Bone marrow (tissue), 2 donors: ENCODE measurements at places on chromosomes 7 and 10.

GRCh38 chr10:2121929-2122328 is 384.6 kb upstream of the ADARB2 start:
- no peak for DNase-seq

DNA sequence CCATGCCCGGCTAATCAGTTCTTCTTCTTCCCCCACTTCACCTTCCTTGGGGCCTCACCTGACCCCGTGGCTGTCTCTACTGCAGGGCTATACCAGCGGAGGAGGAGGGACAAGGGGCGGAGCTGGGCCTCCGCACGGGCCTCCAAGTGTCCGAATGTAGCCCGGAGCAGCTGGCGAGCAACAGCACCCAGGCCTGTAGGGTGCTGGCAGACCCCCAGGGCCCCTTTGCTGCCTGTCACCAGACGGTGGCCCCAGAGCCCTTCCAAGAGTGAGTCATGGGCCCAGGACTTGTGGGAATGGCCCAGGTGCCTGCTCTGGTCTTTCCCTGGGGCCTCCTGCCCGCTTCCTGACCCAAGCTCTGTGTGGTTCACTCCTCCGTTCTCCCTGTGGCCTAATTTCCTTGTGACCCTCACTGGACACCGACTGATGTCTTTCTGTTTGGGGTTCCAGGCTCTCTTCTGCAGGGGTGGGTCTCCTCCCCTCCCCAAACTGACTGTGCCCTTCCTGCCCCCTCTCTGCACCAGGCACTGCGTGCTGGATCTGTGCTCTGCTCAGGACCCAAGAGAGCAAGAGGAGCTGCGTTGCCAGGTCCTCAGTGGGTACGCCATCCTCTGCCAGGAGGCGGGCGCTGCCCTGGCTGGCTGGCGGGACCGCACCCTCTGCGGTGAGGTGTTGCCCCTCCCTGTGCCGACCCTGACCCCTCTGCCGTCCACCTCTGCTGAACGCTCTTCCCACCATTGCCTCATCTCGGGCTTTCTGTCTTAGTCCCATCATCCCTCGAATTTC is 35.2 kb downstream of the EPHB4 start:
- DNase-seq = no peak

- DNase-seq = no peak
These were observed 53.4 kb downstream of the DPYSL4 start for GRCh38 chr10:132240156-132240555.

GRCh38 chr7:38909870-38910269 is 879 bp upstream of the VPS41 start:
- DNase-seq = no peak

DNA sequence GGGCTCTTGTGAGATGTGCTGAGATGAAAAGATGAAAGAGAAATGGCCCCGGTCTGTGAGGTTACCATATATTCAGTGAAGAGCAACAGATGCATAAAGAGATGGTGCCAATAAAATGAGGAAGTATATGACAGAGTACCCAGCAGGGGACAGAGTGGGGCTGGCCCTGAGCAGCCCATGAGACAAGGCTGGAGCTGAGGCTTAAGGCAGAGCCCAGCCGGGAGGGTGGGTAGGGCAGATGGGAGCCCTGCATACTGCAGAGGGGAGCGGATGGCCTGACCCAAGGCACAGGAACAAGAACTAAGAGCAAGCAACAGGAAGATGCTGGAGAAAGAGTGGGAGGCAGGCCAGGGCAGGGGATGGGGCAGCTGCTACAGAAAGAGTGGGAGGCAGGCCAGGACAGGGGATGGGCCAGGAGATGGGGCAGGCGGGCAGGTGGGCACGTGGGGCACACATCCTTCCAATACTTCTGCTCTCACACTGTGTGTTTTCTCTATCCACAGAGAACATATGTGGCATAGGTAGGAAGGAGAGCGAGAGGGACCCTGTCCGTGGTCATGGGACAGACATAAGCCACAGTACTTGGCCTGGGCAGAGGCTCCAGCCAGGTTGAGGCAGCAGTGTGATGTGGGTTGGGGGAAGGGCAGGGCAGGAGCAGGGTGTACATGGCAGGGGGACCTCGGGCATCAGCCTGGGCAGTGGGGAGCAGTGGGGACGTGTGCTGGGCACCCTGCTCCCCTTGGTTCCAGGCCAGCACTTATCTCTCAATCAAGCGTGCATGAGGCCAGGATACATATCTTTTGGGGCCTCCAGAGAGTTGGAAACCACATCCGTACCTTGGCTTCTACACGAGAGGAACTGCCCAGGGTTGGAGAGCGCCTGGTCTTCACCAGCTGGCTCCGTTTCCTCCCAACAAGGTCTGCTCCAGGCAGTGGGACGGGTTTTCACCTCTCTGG is 91.6 kb upstream of the IKZF1 start:
- no peak for DNase-seq

DNA sequence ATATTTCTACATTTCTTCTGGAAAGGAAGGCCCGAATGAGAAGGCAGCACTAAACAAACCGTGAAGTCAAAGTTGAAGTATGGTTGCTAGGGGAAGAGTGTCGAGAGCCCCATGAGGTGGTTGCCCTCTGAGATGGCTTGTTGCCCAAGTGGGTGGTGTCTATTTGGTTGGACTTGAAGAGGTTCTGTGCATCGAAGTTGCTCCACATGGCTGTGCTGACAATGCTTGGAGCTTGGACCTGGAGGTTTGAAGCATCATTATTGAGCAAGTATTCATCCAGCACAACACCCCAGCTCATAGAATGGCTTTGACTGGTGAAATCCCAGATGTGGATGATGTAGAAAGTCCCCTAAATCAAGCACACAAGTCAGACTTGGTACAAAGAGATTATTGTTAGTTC is 165.2 kb upstream of the CDCA7L start:
- no peak for DNase-seq

- DNase-seq = no peak
These were observed 80.6 kb downstream of the ORC5 start for GRCh38 chr7:104127204-104127603.

GRCh38 chr7:14688208-14688607 is 214.3 kb downstream of the DGKB start:
- no peak for DNase-seq

DNA sequence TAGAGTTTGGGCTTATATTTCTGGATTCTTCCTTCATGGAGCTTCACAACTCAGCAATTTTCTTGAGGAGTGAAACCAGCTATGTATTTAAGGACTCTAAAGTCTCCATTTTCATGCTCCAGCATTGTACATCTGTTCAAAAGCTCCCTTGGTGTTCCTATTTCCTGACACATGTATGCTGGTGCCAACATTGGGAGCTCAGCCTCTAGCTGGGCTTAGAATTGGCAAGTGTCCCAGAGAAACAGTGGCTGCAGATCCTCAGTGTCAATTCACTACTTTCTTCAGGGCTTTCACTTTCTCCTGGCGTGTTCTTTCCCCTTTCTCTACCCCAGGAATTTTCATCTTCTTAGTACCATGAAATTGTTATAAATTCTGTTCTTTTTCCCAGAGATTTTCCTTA is 103.1 kb downstream of the ZNF467 start:
- no peak for DNase-seq

DNA sequence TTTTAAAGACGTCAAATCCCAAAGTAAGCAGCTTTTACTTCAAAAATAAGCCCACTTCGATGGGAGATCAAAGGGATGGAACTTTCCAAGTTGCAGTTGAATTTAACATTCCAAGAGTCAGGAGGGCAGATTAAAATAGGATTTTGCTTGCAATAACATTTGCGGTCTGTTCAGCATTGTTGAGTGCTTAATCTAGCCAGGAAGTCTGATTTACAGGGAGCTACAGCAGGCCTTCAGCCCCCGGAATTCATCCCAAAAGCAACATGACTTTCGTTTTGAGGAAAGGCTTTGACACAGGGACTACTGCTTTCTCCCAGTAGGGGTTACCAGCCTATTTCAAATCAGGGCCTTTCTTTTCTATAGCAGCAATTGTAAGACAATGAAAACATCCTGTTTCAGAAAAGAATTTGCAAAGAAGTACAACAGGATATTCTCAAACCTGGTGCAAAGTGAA is 279.6 kb upstream of the PITRM1 start:
- DNase-seq = no peak

DNA sequence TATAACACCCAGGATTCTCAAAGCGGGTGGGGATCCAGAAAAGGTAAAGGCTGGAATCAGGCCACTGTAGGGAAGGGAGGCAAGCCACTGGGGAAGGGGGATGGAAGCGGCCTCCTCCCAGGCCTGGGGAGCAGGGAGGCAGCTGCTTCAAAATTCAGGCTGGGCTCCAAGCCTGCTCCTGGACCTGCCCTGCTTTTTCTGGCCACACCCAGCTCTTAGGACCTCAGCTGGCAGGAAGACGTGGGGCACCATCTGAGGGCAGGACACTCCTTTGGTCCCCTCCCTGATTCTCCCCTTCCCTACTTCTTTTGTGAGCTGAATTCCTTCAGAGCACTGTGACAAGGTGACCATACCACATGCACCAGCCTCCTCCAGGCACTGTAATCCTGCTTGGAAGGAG is 4.6 kb upstream of the LBX1 start:
- no peak for DNase-seq

- no peak for DNase-seq
These were observed 1.3 kb downstream of the FGFR2 start for GRCh38 chr10:121596689-121597503.

- no peak for DNase-seq
These were observed 219.2 kb downstream of the C7orf25 start for GRCh38 chr7:42692621-42693020.

DNA sequence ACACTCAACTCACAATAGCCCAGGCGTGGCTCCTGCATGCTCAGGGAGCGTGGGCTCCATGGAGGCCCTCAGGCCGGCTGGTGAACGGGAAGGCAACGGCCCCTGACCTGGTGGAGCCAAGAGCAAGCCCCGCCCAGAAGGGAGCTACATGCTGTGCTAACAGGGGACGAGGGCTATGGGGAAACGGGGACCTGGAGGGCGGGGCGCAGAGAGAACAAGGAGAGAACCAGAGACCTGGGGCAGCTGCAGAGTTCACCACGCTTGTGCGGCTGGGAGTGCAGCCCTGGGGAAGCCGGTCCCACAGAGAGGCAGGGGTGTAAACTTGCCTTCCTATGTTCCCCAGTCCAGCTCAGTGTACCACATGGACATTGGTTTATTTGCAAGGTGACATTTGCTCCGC is 69.2 kb upstream of the PPP2R2D start:
- no peak for DNase-seq

- DNase-seq = no peak
These were observed 36.9 kb upstream of the SH2D4B start for GRCh38 chr10:80500572-80501380.

DNA sequence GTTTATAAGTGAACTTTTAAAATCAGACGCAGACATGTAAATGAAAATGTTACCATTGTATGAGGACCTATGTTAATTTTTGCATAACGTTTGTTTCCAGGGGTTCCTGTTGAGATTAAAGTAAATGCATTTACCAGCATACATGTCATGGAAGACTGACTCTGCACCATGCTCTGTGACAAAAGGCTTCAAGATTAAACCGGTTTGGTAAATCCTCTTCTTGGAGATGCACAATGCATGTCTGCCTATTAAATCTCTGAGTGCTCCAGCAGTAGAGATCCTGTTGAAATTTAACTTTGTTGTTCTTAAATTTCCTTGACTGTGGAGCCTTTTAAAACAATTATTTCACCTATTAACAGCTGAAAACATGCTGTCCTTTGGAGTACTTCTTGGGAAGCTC is 36.5 kb upstream of the JAZF1 start:
- DNase-seq = no peak

- DNase-seq = no peak
These were observed 8.8 kb downstream of the ASB10 start for GRCh38 chr7:151178236-151178635.
